MM.1S (cell line): ENCODE measurements at places on chromosomes 6 and 20.

DNA sequence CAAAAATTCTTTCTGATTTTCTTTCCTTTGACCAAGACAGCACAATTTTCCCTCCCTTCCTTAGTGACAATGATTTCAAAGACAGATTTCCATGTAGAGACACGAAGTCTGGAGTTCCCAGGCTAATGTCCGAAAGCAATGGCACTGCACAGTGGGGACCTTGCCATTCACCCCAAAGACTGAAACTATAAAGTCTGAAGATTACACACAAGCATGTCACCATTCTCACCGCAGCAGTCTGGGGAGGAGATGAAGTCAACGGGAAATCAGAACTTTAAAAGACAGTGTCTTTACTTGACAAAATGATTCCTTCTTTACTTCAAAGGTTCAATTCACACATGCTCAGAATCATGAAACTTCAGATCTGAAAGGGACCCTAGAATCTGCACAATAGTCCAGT is 8.3 kb downstream of the B4GALT5 start:
- DNase-seq, result peak; percentile 59

- no peak for DNase-seq
Measured at GRCh38 chr6:91761621-91762020, 1174.7 kb upstream of the MAP3K7 start.

GRCh38 chr6:134373282-134373922 is 55.5 kb upstream of the SGK1 start:
- peak; percentile 62 for DNase-seq

DNA sequence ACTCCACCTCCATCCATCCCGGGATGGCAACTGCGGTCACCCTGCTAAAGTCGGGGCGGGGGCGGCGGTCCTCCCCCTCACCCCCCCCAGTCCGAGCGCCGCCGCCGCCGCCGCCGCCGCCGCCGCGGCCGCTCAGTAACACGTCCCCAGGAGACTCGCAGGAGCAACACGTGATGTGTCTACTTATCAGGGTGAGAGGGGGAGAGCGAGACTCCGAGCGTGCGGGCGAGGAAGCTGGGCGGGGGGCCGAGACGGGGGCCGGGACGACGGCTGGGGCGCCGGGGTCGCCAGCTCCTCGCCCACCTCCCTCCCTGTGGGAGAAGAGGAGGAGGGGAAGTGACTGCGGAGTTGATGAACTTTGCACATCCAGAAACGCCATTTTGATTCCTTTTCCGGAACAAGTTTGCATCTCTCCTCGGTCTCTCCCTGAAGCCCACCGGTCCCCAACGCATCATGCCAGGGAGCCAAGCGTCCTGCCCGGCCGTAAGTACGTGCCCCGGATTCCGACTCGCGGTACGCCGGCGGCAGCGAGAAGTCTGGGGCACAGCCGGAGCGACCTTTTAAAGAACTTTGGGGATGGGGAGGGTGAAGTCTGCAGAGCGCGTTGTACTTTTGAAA is at the start of gene RREB1:
Gene RREB1 (plus strand): TSS at position 384 of the 618 bp plus-strand sequence. CDS start 73,951 bp downstream, outside the sequence.
- peak; percentile 61 for DNase-seq

- no peak for DNase-seq
Measured at GRCh38 chr6:20399518-20399917, 2.2 kb upstream of the E2F3 start.

DNA sequence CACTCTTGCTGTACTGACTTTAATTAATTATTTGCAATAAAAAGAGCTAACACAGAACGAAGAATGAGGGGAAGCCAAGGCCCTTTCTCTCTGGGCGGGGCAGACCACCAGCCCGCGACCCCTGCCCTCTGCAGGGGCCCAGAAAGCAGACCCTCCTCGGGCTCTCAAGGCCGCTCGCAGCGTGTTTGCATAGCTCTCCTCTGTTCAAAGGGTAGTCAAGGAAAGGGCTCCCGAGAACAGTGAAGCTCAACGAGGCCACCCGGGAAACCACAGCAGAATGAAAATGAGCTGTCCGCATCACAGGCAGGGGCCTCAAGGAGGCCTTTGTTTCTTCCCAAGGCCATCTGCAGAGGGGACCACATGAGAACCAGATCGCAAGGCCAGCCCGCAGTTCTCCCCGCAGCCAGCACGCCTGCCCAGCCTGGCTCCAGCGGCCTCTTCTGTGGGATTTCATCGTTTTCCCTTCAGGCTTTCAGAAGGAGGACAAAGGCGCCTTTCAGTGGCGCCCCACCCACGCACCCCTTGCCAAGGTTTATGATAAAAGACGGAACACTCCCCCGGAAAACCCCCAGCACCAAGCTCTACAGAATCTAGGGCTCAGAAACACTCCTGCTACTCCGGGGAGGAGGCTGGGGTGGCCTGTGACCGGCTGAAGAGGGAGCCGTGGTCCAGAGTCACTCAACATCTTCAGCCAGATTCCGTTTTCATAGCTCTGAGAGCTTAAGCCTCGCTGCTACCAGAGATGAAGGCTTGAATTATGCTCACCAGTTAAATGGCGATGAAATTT is 25.3 kb downstream of the ACSS1 start:
- DNase-seq, result no peak

DNA sequence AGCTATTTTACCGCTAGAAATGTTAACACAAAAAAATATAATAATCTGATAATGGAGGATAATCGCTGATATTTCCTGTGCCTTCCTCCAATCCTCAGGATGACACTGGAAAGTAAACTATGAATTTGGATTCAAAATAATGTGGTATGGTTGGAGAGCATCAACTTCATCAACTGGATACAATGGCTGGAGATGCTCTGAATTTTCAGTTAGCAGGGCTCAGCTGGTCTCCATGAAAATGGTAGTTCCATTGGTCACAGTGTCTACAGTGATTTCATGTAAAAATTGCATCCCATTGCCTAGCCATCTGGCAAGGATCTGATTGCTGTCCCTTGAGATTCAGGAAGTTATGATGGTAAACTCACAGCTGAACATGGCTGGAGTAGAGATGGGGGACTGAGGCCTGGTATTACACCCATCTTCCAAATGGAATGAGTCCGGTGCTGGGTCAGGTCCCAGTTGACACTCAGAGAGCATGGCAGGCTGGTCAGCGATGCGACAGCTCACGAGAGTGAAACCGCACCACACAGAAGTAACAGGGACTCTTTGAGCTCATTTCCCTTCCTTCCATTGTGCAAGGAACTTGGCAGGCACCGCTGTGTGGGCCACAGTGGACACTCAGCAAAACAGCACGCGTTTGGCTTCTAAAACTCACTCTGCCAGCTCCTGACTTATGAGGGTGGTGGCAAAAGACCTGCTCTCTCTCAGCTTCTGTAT is 142.4 kb upstream of the TNFAIP3 start:
- no peak for DNase-seq

DNA sequence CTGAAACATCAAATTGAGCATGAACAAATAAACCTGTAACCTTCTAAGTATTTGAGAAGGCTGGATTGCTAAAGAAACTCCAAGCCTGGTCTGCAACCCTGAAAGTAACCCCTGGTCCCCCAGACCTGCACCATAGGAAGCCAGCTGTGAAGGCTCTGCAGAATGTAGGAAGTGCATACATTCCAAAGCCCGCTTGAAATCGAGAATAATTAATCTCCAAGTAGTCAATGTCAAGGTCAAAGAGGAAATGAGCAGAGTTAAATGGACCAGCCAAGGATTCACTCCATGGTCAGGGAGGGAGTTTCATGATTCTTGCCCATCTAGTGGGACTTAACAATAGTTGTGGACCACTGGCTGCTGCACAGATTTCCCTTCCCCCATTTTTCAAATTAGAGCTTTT is 107.6 kb upstream of the RNF24 start:
- DNase-seq, result no peak

DNA sequence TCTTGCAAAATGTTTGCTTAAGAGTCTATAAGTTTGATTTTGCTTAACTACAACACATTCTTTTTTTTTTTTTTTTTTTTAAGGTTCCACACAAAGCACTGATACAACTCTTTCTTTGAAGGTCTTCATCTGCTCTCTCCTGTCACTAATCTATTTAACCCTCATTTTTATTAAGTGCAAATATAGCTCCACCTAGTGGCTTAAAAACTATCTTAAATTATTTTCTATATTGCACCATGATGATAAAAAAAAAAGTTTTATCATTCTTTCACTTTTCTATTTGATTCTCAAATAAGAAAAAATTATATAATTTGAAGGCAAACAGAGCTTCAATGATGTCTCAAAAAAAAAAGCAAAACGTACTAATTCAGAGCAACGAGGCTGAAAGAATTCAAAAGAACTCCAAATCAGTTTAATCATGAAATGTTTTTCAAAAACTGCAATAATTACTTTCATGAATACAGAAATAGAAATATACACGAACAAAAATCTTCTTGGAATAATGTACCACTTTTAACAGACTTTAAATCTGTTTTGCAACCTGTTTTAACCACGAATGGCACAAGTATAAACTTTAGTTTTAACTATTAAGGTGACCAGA is 12.8 kb downstream of the ESF1 start:
- DNase-seq, result peak; percentile 28

- DNase-seq, result no peak
Measured at GRCh38 chr6:44530209-44530909, 142.9 kb downstream of the CDC5L start.

- peak; percentile 9 for DNase-seq
Measured at GRCh38 chr6:21181866-21182265, 411.7 kb upstream of the SOX4 start.

- DNase-seq, result no peak
Measured at GRCh38 chr20:53210931-53211330, 238.8 kb downstream of the TSHZ2 start.

- no peak for DNase-seq
Measured at GRCh38 chr6:108350528-108350927, 55.7 kb downstream of the AFG1L start.

DNA sequence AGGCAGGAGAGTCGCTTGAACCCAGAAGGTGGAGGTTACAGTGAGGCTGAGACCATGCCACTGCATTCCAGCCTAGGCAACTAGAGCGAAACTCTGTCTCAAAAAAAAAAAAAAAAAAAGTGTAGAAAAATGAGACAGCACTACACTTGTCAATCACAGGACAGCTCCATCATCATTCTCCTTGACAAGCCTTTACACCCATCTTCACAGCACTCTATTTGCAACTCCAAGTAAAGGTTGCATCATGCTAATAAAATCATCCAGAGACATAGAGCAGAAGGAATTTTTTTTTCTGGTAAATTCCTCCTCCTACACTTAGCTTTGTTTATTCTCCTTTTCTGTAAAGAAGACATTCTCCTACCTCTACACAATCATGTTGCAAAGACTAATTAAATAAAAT is 791.0 kb upstream of the HS3ST5 start:
- no peak for DNase-seq

DNA sequence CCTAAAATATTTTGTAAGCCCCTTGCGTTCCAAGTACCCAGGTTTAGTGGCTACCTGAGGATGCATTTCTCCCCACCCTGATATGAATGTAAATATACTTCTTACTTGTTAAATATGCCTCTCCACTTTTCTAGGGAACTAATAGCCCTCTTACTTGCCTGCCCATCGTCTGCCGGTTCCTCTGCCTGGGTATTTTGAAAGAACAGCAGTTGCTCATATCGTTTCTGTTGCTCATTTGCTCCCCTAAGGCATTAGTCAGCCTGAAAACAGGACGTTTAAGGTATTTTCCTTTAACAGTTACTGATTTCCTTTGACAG is 141.3 kb upstream of the CARMIL1 start:
- no peak for DNase-seq

DNA sequence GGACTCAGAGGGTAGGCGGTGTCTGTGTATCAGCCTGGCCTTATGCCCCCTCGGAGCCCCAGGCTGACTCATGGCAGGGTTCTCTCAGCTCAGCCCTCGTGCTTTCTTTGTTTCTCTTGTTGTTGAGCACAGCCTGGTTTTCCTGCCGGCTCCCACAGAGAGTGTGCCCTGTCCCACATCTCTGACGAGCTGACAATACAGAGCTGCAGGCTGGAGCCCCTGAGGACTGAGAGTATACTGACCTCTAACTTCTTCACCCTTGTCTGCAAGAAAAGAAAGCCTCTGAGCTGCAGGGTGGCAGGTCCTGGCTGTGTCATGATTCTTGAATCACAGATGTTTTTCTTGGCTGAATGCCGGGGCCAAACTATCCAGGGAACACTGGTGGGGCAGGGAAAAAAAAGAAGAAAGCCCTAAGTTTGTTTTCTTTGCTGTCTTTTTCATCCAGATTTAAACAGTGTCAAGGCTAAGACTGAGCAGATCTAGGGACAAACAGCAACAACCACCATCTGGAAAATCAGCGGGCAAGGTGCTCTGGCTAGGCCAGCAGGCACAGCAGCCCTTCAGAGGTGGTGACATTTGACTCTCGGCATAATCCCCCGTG is 63.3 kb upstream of the ZNF133 start:
- DNase-seq, result no peak

DNA sequence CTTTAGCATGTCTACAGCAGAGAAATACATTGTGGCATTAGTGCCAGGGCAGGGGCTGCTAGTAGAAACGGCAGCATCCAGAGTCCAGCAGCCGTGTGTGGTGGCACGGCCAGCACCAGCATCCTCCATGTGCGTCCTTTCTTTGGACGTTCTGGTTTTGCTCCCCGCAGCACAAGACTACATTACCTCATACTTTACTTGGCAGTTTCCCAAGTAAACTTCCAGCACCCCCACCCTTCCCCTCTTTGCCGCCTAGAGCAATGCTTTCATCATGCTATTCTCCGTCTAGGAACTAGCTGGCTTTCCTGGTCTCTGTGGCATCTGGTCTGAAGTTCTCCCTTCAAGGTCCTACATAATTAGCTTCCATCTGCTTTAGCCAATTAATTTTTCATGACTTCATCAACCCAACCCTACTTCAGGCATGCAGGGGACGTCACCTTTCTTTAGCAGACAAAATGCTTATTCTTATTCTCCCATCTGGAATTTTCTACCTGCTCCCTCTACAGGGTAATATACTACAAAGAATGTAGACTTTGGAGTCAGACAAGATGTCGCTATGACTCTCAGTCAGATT is 67.6 kb downstream of the BLOC1S5 start:
- no peak for DNase-seq

DNA sequence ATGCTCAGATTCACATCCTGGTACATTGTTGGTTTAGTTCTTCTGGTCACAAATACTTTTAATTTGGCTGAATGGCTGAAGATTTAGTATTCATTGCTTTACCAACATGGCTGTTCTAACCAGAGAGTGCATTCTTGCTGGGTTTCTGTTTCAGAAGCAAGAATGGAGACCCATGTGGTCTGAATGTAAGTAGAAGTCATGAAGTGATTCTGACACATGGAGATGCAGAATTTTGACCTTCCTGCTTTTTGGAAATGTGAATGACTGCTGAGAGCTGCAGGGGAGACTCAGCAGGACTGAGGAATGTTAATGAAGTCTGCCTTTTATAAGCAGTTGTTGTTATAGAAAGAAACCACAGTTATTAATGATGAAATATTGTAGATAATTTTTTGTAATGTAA is 576.1 kb upstream of the MARCKS start:
- DNase-seq, result peak; percentile 51
